ENCODE measurements at places on chromosomes 12 and 14.

DNA sequence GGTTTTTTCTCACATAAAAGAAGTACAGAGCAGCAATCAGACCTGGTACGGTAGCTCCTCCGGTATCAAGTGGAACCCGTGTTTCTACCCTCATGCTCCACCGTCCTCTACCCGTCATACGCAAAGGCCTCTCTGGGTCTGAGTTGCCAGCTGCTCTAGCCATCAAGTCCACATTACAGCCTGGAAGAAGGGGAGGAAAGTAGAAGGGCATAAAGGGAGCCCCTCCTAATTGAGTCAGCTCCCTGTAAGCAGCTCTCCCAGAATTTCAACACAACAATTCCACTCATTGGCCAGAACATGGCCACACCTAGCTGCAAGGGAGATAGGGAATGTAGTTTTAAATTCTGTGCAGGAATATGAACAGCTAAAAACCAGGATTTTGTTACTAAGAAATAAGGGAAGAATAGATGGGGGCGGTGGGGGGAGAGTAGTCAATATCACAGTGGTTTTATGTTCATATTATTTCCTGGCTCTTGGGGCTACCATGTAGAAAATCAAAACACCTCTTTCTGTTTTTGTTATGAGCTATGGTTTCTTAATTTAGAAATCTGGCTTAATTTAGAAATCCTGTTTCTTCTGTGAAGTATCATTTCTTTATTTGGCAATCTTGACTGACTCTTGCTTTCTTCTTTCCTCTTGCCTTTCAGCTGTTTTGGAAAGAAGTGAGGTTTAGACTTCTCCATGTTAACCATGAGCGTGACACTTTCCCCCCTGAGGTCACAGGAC lies 103.9 kb downstream of the AKAP6 start:
- no peak for DNase-seq

GRCh38 chr14:43165651-43166050 lies 1341.4 kb downstream of the FSCB start:
- no peak for DNase-seq

DNA sequence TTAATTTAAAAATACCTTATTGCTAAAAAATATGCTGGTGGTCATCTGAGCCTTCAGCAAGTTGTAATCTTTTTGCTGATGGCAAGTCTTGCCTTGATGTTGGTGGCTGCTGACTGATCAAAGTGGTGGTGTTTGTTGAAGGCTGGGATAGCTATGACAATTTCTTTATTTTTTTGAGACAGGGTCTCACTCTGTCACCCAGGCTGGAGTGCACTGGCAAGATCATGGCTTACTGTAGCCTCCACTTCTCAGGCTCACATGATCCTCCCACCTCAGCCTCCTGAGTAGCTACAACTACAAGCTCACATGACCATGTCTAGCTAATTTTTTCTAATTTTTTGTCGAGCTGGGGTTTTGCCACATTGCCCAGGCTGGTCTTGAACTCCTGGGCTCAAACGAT lies 24.8 kb downstream of the PRORP start:
- no peak for DNase-seq

GRCh38 chr12:124030008-124030407 lies 57.0 kb downstream of the ZNF664 start:
- no peak for DNase-seq

GRCh38 chr12:34347367-34347766 lies 325.1 kb downstream of the ALG10 start:
- no peak for DNase-seq

DNA sequence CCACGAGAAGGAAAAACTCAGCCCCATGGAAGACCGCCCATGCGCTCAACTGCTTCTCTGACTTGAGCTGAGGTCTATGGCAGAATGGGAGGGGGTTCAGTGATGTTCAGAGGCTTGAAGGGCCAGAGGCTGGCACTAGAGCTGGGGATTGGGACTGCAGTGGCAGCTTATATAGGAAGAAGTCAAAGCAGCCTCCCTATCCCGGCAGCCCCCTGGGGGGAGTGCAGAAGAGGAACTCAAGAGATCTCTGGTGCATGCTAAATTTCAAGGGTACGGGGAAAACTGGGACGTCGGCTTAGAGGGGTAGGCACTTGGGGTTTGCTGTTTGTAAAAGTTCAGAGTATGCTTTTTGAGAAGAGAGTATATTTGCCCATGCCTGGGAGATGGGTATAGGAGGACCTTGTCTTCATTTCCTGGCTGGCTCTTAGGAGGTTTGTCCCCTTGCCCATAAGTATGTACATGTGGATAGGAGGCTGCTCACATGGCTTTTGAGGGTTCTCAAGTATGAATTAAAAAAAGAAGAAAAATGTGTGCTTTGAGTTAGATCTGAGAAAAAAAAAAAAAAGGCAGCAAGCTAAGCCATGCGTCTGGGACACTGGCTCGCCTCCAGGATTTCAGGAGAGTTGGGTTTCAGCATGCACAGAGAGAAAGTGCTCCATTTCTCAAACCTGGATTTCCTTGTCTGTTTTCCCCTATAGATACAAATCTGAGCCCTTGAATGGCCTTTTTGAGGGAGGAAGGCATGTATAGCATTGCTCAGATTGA lies 3.2 kb upstream of the MEG3 start:
- no peak for DNase-seq

GRCh38 chr14:23612354-23612732 lies 23.8 kb upstream of the DHRS2 start:
- DNase-seq, result no peak

DNA sequence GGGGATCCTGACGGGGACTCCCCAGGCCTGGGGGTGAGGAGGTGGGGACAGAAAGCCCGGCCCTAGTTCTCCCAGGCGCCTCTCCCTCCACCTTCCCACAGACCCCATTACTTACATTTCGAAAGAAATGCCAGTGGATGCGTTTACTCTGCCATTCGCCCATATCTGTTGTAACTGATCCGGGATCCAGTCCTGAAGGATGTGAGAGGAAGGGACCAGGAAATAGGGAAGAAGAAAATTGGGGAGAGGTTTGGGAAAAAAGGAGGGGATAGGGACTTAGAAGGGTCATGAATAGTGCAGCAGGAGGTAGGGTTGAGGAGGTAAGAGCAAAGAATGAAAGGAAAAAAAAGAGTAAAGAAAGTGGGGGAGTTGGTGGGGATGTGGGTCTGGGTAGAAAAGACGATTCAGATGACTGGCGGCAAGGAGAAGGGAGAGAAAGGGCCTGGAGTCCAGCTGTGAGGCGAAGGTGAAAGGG lies 1.1 kb downstream of the HOXC12 start:
- DNase-seq, result no peak

DNA sequence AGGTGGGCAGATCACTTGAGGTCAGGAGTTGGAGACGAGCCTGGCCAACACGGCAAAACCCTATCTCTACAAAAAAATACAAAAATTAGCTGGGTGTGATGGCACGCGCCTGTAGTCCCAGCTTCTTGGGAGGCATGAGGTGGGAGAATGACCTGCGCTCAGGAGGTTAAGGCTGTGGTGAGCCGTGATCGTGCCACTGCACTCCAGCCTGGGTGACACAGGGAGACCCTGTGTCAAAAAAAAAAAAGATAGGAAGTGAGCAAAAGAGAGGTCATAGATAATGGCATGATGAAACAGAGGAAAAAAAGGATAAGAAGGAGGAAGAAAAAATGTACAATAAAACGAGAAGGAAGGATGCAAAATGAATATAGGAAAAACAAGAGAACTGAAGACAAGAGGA lies 159.5 kb downstream of the ETV6 start:
- DNase-seq, result no peak
